NCI-H1694 (cell line): ENCODE measurements at places on chromosomes 7 and 10.

GRCh38 chr7:131046246-131046645 lies 281.4 kb upstream of the MKLN1 start:
- no peak for DNase-seq

DNA sequence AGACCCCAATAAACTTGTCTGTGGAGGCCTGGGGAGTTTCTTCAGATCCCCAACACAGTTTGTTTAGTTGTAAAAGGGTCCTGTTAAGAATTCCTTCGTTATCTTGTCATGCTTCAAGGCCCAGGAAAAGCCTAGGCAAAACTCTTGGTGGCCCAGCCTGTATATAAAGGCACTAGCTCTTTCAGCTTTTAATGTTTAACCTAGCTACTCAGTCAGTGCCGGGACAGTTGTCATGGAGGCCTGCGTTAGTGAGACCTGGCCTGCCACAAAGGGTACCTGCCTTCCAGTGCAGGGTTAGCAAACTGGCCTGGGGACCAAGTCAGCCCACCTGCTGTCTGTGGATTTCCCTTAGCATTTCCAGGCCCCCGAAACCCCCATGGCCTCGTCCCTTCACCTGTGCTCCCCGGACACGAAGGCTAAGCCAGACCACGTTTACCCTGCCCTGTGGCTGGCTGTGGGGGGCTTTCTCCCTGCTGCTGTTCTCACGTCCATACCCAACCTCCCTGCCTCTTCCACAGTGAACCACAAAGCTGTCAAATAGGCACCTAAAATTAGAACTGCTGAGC lies 96.9 kb upstream of the PPP2R2D start:
- DNase-seq: no peak

DNA sequence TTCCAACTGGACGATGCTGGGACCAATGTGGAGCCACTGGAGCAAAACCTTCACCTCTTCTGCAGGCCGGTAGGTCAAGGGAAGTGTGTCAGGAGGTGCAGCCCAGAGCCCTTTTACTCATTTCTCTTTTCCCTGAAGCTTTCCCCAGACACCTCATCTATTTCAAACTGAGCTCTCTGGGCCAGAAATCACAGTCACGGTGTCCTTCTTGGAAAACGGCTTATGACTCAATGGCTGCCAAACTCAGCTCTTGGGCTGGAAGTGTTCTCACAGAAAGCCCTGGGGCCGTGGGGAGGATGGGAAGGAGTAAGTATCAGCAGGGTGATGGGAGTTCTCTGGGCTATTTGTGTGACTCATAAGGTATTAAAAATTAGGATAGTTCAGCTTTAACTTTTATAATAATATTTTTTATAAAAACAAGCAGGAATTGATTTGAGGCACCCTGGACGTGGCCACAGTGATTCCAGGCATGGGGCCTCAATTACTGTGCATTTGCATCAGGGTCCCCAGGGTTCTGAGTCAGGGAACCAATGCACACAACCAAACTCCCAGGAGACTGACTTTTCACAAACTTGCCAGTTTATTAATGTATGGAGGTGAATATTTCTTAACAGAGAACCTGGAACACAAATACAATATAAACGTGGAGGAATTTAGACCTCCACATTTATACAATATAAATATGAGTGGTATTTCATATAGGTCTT lies 187.4 kb upstream of the TMEM72 start:
- DNase-seq: no peak

DNA sequence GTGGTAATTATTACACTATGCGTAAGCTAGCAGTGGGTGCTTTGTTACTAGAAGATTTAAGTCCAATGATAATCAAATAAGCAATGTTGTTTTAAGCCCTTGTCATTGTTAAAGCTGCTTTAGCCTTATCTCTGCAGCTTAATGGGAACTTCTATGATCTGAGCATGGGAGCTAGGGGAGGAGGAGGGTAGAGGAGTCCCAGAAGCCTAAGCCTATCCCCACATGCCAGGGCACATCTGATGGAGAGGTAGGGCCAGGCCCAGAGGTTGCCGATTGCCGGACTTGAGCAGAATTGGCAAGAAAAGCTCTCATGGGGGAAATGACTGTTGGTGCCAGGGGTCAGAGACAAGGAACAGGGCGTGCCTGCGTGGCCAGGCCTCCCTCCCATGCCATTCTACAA lies 13.4 kb downstream of the CUBN start:
- DNase-seq: no peak

GRCh38 chr7:47391726-47392125 lies 190.2 kb downstream of the TNS3 start:
- no peak for DNase-seq
